Activated naive CD4-positive, alpha-beta T cell treated with anti-CD3 and anti-CD28 coated beads, Interleukin-2, amount 50 U/mL, for 72 hours (primary cell): ENCODE measurements at places on chromosomes 6 and 20.

- DNase-seq, result peak; percentile 13
These were observed 12.9 kb upstream of the TLDC2 start for GRCh38 chr20:36862857-36863668.

DNA sequence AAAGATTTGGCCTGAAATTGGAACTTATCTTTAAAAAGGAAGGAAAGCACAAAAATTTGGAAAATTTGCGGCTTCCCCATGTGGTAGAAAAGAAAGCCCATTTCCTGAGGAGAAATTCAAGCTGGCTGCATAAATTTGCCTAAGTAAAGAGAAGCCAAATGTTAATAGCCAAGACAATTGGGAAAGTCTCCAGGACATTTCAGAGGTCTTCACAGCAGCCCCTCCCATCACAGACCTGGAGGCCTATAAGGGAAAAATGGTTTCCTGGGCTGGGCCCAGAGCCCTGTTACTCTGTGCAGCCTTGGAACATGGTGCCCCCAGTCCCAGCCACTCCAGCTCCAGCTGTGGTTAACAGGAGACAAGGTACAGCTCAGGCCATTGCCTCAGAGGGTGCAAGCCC is 736.5 kb downstream of the HACE1 start:
- DNase-seq, result no peak

DNA sequence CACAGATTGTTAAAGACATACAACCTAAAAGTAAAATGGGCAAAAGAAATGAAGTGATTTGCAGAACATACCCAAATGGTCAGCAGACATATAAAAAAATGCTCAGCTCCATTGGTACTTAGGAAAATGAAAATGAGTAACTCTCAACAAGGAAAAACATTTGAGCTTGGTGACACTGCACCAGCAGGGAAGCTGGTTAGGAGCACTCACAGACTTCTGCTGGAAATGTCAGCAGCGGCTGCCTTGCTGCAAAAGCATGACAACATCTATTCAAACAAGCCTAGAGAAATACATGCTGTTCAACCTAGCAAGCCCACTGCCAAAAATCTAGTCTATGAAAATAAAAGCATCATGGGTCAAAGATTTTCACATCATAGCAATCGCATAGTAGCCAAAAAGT is 99.0 kb upstream of the FOXQ1 start:
- DNase-seq, result no peak

DNA sequence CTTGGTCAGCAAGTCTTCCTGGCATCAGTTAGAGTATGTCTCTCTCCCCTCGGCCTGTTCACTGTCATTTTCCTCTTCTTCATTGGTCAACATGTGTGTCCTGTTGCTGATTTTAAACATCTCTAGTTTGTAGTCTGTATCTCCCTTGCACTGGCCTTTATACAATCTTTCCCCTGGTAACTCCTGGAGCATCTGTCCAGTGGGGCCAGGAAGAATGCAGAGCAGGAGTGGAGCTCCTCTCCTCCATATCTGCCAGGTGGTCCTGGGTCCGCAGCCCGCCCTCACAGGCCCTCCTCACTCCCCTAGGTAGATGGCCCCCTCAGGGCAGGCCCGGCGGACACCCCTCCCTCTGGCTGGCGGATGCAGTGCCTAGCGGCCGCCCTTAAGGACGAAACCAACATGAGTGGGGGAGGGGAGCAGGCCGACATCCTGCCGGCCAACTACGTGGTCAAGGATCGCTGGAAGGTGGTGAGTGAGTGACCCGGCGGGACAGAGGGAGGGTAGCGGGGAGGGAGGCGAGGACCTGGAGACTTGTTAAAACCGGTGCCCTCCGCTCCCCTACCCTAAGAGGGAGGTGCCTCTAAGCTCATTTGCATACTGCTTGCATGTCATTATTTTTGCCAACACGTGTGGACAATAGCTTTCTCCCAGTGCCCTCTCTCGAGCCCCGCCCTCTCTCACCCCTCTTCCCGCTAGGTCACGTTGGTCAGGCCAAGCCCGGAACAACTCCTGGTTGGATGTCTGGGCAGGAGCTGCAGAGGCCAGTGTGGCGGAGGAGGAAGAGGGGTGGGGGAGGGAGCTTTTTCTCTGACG is 3.2 kb downstream of the TTBK1 start:
- DNase-seq, result no peak

GRCh38 chr6:20703049-20703448 is 168.8 kb downstream of the CDKAL1 start:
- DNase-seq, result no peak

GRCh38 chr6:127954082-127954481 is 53.2 kb upstream of the THEMIS start:
- DNase-seq, result no peak
